ENCODE measurements at places on chromosomes 6 and 20. TPM values are rescaled to one million over a fixed set of nuclear protein-coding genes. Genes with fewer than 3 reads are reported as not detected.

- no peak for DNase-seq
Observed at GRCh38 chr6:28353981-28354676, 4.4 kb downstream of the ZKSCAN3 start.

DNA sequence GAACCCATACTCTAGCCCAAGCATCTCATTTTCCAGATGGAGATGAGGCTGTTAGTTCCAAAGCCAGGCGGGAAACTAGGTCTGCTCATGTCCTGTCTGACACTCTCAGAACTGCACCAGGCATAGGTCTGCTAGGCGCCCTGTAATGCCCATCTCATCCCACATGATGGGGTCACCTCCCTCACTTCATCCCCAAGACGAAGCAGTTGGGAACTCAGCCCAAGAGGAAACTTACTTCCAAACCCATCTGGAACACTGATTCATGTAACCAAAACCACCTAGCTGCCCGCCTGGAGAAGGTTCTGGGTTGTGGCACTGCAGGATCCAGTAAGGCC lies 119.4 kb upstream of the PRND start:
- no peak for DNase-seq

DNA sequence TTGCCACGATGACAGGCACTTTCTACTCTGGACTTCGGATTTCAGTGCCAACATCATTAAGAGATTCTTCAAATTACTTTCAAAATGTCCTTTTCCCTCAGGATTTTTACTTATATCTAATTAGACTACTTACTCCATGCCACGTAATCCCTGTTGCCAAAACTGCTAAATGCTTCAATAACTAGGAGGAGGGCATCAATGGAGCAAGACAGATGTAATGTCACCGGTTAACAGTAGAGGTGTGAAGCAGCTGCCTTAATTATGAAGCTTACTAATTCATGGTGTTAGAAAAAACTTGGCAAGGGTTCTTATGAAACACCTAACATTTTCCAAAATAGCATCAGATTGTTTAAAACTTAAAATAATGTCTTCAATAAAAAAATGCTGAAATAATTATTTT lies 111.2 kb upstream of the SIM1 start:
- DNase-seq: no peak

GRCh38 chr6:74177506-74177905 lies 481.5 kb downstream of the CD109 start:
- DNase-seq: no peak

DNA sequence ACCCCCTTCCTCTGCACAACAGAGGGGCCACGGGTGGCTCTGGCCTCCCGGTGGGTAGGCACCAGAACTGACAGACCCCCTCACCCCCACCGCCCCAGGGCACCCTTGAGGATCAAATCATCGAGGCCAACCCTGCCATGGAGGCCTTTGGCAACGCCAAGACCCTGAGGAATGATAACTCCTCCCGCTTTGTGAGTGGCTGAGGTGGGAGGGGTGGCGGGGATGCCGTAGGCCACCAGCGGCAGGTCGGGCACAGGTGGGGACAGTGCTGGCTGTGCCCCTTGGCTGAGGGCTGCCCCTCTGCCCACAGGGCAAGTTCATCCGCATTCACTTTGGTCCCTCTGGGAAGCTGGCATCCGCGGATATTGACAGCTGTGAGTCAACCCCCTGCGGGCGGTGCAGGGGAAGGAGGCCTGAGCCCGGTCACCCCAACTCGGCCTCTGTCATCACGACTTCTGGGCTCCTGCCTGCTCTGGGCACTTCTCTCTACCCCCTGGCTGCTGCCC lies 29.1 kb downstream of the MYH7B start:
- DNase-seq: no peak

The TREM1 gene
- total RNA-seq: not detected

DNA sequence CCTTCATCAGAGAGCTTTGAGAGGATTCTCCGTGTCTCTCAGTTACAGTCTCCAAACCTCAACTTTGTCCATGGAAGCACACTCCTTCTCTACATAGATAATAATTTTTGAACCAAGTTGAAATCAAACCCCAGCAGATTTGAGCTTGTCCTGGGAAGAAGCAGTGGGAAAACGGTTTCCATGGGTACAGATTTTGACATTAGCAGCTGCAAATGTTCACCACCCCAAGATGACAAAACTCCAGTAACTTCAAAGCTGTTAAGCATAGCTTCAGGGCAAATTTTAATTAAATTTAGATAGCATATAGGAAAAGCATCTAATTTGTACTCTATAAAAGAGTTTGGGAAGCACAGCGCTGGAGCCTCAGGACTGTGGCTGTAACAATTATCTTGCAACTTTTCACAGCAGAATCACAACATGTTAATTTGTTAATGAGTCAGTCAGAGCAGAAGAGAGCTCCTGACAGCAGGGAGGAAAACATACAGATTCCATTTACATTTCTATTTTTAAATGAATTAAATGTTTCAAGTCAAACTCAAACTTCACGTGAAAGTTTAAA lies 240.7 kb downstream of the BMP7 start:
- DNase-seq: no peak

GRCh38 chr20:62406635-62407176 lies 379 bp downstream of the CABLES2 start:
- DNase-seq: no peak

- no peak for DNase-seq
Observed at GRCh38 chr20:62742979-62743776, 34.5 kb downstream of the NTSR1 start.

- no peak for DNase-seq
Observed at GRCh38 chr20:11411765-11412164, 505.9 kb upstream of the BTBD3 start.

The ZNF311 gene
- 0.40 TPM for total RNA-seq

DNA sequence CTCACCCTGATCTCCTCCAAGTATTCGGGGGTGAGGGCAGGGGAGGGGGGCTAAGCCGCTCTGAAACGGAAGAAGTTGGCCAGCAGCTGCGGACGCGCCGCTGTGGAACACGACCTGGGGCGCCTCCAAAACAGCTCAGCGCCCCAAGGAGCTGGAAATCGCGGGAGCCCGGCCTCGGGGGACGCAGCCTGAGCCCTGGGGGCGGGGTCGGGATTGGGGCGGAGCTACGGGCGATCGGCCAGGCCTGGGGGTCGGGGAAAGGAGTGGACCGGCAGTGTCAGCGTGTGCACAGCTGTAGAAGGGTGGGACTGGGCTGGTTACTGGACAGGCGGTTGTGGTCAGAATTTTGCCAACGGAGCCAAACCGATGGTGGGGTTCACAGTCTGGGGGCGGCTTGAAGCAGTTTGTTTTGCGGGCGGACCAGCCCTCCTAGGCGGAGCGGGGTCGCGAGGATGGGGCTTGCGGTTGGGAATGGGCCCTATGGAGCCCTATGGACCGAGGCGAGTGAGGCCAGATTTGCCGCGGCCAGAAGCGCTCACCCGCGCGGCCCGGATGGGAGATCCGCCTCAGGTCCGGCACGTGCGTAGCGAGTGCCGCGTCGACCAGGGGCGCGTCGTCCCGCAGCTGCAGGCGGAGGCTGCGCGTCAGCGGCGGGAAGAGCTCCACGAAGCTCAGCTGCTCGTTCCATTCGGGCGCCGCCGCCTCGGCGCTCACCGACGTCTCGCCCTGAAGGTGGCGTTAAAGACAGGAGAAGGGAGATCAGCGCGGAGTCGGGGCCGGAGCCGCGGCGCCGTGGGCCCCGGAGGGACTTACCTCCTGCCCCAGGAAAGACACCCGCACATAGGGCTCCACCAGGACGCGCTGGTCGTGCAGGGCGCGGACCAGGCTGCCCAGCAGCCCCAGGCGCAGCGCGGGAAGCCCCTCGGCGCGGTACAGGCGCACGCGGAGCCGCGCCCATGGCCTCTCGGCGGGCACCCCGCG lies 14.3 kb upstream of the SPAG4 start:
- DNase-seq: peak; percentile 82

DNA sequence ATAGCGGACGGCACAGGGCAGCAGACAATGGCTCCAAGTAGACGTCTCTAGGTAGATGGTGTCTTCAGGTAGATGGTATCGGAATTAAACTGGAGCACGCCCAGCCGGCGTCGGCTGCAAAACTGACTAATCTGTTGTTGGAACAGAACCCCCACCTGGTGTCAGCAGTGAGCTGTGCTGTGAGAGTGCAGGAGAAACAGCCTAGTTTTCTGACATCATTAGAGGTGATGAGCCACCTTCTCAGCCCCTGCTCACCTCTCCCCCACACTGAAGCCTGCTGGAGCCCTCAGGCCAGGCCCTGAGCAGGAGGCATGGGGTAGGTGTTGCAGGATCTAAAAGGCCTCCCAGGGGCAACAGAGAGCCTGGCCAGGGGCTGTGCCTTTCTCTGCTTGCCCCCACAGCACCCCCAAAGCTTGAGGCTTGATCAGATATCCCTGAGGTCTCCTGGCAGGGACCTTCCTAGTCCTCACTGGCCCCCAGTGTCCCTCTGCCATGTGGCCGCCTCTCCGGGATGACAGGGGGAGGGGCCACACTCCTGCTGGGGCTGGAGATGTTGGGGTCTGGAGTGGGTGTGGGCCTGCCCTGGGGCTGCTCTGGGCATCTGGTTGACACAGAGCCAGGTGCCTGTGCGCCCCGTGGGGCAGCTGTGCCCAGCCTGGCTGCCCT lies 6.9 kb upstream of the HELZ2 start:
- DNase-seq: peak; percentile 77

GRCh38 chr20:38040276-38040675 lies 6.7 kb downstream of the RPRD1B start:
- DNase-seq: no peak

GRCh38 chr20:38130687-38131587 lies 34.1 kb downstream of the TGM2 start:
- no peak for DNase-seq

DNA sequence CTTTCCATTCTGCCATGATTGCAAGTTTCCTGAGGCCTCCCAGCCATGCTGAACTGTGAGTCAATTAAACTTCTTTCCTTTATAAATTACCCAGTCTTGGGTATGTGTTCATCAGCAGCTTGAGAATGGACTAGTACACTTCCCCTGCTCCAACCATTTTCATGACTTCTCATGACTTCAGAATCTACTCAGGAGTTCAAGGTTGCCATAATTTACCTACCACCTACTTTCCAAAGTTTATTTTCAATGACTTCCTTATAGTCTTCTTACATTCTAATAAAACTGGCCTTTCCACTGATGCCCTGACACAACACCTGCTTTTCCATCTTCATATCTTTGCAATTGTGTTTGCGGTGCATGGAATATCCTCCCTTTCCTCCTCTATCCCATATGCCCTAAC lies 31.2 kb upstream of the PKIB start:
- no peak for DNase-seq

DNA sequence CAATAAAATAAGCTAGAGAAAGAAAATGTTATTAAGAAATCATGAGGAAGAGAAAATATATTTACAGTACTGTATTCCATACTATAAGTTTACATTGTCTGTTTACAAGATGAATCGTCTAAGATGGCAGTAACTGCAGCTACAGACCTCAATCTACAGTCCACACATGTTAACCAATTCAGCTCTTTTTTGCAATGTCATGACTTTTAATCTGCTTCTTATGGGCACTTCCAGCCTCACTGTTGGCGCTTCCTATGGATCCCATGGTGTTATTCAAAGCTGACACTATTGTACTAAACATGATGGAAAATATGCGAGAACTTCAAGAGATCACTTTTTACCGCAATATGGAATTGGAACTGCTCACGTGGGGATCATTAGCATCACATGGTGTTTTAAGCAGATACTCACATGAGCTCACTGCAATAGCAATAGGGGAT lies 451.5 kb upstream of the CITED2 start:
- no peak for DNase-seq

DNA sequence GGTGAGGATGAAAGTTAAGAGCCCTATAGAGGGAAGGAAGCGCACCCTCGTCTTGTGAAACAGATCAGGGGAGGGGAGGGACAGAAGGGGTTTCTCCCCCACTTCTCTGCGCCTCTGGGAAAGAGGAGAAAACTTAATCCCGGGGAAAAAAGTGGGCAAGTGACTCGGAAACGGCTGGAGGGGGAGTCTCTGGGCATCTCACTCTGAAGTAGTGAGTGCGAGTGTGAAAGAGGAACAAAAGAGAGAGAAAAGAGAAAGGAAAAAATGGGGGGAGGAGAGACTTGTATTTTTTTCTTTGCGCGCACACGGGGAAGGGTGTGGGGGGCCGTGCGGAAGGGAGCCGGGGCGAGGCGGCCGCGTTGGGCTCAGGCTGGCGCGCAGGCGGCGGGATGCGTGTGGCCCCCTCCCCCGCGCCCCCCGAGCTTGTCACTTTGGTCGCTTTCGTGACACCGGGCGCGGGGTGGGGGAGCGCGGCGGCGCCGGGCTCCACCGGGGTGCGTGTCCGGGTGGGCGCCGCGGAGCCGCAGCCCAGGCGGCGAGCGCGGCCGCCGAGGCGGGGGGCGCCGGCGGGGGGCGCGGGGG lies 454 bp downstream of the L3MBTL3 start:
- DNase-seq: peak; percentile 42

The RCAN2 gene
- total RNA-seq: not detected

The BFSP1 gene
- total RNA-seq: 0.55 TPM

The PEX3 gene
- 15.1 TPM for total RNA-seq

DNA sequence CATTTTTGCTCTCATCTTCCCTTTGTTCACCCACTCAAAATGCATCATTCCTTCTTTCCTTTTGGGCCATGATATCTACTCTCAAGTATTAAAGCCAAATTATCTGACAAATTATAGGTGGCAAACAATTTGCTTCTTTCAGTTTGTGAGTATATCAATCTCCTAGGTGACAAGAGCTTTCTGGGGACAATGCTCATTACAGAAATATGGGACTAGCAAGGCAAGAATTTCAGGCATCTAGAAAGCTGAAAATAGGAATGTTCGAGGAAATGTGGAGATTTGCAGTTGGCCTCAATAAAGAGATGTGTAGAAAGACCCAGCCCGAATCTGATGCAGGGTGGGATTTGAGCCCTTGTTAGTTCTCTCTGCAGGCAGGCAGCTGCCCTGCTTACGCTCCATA lies 71.8 kb downstream of the ALDH8A1 start:
- DNase-seq: no peak

DNA sequence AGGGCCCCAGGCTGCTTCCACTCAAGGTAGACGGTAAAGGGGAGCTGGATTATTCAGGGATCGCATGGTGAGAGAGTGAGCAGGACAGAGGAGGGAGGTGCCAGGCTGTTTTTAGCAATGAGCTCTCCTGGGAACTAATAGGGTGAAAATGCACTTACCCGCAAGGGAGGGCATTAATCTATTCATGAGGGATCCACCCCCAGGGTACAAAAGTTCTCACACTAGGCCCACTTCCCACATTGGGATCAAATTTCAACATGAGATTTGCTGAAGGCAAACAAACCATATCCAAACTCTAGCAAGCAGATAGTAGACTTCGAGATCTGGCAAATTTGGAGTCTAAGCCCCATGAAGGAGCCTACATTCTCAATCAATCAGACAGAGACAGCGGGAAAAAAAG lies 408.6 kb downstream of the RNF144B start:
- no peak for DNase-seq

GRCh38 chr6:142907544-142907943 lies 37.4 kb downstream of the HIVEP2 start:
- peak; percentile 58 for DNase-seq

DNA sequence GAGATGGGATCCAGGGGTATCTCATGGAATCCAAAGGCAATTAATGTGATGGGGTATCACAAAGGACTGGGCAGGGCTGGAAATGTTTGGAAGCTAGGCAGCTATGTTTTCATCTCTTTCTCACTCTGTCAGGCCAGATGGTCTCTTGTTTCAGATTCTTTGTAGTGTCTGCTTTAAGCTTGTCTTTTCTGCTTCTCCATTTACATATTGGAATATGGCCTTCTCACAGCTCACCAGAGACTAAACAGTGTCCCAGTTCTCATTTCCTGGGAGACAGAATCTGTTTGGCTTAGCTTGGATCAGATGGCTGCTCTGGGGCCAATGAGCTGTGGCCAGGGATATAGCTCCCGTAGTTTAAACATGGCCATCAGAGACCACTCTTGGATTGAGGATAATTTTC lies 78.9 kb downstream of the SLC35F1 start:
- no peak for DNase-seq

The PLN gene
- not detected for total RNA-seq
